ENCODE measurements at places on chromosomes 1 and 21.

GRCh38 chr1:230902349-230902923, 34.1 kb upstream of the C1orf198 start:
- DNase-seq, result no peak

DNA sequence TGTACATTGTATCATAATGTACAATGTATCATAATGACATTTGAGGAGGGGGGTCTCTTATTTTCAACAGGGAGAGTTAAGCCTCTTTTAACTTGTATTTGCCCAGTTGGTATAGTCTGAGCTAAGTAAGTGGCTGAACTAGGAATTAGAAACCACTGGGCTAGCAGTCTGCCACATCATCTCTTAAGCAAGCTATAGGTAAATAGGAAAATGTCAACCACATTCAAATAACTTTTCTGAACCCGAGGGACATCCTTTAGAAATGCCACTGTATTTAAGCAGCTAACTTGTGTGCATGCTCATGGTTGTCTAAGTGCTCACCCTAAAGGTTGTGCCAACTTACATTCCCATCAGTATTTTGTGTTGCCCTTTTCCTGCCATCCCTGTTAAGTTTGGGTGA, 35.5 kb upstream of the ASB17 start:
- DNase-seq, result no peak

DNA sequence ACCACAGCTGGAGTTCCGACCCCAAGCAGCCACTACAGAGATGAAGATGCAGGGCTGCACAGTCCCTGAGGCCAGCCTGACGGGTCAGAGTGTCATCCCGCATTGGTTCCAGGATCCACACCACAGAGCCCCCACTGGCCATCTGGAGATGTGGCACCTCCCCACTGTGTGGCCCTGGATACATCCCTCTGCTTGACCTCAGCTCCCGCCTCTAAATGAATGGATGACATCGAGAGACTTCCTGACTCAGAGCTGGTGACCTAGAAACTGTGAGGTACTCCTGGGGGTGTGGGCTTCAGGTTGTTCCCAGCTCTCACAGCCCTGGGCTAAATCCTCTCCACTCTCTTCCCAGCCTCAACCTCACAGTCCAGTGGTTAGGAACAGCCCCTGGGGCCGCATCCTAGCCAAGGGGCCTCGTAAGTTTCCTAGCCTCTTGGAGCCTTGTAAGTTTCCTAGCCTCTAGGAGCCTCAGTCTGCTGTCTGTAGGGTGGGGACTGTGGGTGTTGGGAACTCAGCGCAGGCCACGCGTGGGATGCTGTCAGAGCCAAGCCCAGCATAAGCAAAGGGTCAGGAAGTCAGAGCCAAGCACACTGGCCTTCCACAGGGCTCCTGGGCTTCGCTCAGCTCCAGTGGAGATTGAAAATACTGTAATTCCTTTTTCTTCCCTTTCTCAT, 87.5 kb upstream of the RUNX3 start:
- no peak for DNase-seq

DNA sequence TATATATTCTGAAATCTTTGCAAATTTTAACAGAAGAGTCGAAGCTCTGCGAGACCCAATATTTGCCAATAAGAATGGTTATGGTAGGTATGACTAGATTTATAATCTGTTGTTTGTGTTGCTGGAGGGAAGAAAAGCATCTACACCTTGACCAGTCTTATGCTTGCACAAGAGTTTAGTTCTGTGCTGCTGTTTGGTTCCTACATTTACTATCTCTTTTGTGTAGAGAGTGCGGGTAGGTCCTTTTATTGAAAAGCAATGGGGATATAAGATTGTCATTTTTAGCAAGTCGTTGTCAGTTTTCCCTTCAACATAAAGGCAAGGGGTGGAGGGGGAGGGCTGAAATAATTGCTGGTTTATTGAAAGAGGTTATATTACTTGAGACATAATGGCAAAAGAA, 396 bp downstream of the ELAVL4 start:
- DNase-seq, result no peak

DNA sequence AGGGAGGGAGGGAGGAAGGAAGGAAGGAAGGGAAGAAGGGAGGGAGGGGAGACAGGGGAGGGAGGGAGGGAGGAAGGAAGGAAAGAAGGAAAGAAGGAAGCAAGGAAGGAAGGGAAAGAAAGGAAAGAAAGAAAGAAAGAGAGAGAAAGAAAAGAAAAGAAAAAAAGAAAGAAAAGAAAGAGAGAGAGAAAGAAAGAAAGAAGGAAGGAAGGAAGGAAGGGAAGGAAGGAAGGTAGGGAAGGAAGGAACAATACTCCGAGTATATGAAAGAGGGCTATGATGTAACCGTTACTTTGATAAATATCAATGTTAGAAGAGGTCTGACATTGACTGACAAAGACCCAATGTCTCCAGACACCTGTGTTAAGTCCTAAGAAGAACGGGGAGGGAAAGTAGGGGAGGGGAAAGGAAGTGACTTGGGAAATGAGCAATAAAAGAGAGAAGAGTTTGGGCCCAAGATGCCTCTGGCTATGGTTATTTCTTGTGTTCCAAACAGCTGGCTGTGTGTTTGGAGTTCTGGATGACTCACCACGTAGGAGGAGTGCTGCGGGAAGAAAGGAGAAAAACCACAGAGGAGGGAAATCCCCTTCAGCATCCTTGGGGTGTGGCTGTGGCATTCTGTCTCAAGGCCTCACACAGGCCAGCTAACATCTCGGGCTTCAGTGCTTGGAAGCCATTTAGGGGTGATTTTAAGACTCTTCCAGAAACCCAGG, 37.0 kb upstream of the RXRG start:
- no peak for DNase-seq

Data from activated T-helper 1 cell treated with anti-CD3 and anti-CD28 coated beads, Interleukin-2, amount 50 U/mL, for 16 hours (primary cell).